ENCODE measurements at places on chromosomes 7 and 10.
A peak's percentile ranks its signal among the peaks of the same experiment; 100 is the strongest.

DNA sequence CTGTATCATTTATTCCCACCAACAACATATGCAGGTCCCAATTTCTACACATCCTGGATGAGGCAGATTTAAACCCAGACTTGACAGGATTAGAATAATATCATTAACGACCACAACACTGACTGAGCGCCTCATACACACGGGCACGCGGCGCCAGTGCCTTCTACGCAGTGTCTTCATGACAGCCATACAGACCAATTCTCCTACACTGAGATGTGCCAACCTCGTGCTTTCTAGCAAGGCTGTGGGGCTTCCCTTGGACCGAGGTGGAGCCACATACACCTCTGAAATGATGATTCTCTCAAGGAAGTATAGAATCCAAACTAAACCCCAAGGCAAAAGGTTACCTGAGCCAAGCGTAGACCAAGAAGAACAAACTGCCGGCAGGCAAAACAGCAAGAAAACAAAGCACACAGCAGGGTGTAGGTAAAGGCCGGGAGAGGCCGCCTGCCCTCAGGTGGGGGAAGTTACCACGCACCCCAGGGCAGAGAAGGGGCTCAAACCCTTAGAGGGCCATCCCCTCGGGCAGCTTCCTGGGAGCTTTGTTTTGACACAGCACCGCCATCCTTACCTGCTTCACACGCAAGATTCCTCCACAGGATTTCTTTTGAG lies 75.8 kb downstream of the DLG5 start:
- DNase-seq: no peak

GRCh38 chr10:32256613-32257437 lies 90.1 kb downstream of the EPC1 start:
- DNase-seq: peak; percentile 81

DNA sequence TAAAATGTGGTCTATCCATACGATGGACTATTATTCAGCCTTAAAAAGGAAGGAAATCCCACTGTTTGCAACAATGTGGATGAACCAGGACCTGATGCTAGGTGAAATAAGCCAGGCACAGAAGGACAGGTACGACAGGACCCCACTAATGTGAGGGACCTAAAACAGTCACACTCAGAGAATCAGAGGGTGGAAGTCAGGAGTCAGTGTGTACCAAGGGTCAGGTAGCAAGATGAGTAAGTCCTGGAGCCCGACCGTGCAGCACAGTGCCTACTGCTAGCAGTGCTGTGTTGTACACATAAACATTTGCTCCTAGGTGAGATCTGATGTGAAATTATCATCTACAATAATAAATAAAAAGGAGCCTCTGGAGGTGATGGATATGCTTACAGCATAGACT lies 322.3 kb downstream of the GLRX3 start:
- DNase-seq: no peak

- DNase-seq: no peak
Observed at GRCh38 chr7:44766416-44766801, 17.8 kb downstream of the ZMIZ2 start.

GRCh38 chr10:128741680-128742079 lies 615.5 kb upstream of the MKI67 start:
- no peak for DNase-seq

GRCh38 chr10:96074776-96075175 lies 31.4 kb downstream of the CCNJ start:
- DNase-seq: no peak

DNA sequence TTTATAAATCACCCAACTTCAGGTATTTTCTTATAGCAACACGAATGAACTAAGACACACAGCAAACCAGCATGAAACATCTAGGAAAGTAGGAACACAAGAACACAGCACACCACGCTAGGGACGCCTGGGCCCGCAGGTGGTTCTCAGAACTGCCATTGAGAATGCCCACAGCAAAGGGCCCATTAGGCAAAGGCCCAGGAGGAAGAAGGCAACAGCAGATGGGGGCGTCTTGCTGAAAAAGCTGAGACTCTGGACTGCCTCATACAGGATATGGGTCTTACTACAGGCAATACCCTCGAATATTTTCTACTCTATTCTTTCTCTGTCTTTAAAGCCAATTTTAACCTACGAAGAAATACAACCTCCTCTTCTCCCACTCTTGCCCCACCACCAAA lies 77.3 kb downstream of the PARD3 start:
- DNase-seq: no peak

- DNase-seq: peak; percentile 49
Observed at GRCh38 chr10:71337219-71337701, 18.2 kb downstream of the SLC29A3 start.

DNA sequence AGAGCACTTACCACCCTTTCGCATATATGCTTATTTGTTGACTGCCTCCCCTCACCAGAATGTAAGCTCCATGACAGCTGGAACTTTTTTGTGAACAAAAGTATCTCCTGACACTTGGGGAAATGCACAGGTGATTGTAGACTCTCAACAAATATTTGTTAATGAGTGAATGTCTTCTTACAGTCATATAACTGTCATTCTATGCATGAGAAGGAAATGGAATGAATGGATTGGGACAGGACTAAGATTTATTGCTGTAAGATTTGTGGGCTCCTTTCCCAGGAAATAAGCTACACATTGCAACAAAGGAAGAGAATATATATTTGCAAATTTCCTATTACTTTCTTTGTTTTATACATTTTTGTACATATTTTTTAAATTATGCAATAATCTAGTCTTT lies 48.5 kb downstream of the FEZF1 start:
- DNase-seq: no peak

- peak; percentile 45 for DNase-seq
Observed at GRCh38 chr10:72080042-72080975, 8.0 kb downstream of the SPOCK2 start.

GRCh38 chr10:126110489-126111180 lies 214.3 kb downstream of the FANK1 start:
- no peak for DNase-seq

DNA sequence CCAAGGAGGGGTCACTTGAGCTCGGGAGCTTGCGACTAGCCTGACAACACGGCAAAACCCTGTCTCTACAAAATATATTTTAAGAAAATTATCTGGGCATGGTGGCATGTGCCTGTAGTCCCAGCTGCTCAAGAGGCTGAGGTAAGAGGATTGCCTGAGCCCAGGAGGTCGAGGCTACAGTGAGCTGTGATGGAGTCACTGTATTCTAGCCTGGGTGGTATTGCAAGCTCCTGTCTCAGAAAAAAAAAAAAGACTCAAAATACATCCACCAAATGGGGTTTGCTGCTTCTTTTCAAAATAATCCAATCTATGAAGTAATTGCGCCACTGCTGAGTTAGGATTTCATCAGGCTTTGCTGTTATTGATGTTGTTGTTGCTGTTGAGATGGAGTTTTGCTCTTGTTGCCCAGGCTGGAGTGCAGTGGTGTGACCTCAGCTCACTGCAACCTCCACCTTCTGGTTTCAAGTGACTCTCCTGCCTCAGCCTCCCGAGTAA lies 11.1 kb upstream of the VIM start:
- no peak for DNase-seq

- no peak for DNase-seq
Observed at GRCh38 chr10:86226781-86227201, 139.8 kb downstream of the GRID1 start.

DNA sequence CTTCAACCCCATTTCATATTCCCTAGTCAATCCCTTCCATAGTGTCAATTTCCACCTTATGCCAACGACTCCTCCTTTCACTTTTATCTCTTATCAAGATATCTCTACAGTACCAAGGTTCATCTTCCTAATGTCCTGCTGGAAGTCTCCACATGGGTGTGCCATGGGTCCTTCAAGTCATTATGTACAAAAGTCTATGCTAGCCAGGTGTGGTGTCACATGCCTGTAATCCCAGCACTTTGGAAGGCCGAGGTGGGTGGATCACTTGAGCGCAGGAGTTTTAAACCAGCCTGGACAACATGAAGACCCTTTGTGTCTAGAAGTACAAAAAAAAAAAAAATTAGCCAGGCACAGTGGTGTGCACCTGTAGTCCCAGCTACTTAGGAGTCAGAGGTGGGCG lies 47.6 kb downstream of the PRTFDC1 start:
- DNase-seq: no peak

GRCh38 chr7:43646603-43647338 lies 63.9 kb downstream of the STK17A start:
- DNase-seq: no peak

DNA sequence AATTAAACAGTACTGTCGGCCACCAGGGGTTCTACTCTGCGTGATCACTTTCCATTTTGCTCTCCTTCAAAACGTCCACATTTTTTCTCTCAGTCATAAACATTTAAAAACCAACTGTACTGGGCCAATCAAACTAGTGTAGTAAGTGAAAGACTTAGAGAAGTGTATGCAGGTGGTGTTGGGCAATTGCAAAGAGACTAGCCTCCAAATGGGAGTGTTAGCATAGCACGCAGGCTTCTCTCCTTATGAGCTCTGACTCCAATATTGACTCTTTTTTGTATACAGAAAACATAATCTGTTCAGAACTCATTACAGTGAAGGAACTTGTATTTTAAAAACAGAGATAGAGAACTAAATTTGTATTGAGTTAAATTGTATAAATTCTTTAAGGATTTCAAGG lies 150.6 kb downstream of the SDK1 start:
- DNase-seq: no peak

GRCh38 chr7:80039251-80039884 lies 95.3 kb upstream of the GNAI1 start:
- DNase-seq: no peak

- DNase-seq: no peak
Observed at GRCh38 chr10:43027331-43027955, 49.4 kb upstream of the RET start.

- DNase-seq: no peak
Observed at GRCh38 chr7:35691827-35692307, 3.1 kb downstream of the HERPUD2 start.

DNA sequence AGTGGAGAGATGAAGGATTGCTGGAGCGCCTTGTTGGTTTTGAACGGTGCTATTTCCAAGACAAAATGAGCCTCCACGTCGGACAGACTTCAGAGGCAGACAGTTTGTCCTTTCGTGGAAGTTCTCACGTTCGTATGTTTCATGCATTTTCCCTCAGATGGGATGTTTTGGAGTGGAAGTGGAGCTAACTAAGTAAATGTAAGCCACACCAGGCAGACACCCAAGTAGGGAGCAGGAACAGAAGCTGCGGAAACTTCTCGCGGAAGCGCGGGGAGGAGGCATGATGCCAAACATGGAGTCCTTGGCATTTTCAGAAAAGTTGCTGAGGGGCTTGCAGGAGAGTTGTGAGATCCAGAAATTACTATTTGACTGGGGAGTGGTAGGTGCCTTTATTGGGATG lies 145.6 kb upstream of the PRR15 start:
- DNase-seq: no peak

- DNase-seq: peak; percentile 13
Observed at GRCh38 chr7:149718730-149719049, 54.7 kb downstream of the ZNF467 start.

DNA sequence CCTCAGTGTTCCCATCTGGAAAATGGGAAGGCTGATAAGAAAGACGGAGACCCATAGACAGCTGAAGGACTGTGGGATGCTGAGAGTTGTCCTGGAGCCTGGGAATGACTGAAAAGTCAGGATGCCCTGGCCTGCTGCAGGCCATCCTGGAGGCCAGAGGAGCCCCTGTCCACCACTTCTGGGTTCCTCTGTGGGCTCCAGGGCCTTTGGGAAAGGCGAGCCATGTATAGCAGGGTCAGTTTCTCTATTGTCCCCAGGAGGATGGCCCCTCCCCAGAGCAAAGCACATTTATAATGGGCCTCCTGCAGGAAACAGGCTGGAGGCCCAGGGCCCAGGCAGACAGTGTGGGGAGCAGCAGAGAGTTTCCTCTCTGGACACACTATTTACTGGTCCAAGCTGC lies 471.4 kb upstream of the MGMT start:
- DNase-seq: no peak

DNA sequence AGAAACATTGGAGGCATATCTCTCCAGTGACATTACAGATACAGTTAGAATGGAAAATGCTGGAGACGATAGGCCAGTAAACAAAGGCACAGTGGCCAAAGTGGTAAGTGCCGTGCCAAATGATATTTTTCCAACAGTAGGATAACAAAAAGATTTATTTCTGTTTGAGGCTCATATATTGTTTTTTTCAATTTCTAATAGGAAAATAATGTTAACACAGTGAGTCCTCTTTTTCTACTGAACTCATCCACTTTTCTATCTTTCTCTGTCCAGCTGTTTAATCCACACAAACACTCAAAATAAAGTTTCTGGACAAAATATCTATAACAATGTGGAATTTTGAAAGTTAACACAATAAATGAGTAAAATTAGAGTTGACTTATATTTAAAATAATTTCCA lies 201.3 kb downstream of the SEMA3E start:
- no peak for DNase-seq

GRCh38 chr7:9250876-9251275 lies 817.5 kb downstream of the NXPH1 start:
- DNase-seq: no peak

DNA sequence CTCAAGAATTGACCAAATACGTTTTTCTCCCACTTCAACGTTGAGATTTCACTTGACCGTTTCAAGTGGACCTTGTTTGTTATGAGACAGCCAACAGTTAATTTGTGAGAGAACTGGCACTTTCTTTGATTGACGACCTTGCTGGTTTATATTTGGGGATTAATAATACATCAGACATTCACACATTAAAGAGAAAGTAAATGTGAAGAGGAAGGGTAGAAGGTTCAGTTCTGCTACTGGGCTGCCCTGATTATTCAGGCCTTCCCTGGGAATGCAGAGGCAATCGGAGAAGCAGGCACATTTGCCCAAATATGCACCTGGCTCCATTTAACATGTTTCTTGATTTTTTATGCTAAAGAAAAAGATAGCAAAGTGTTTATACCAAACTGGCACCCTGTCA lies 114.1 kb downstream of the POU6F2 start:
- DNase-seq: no peak

- no peak for DNase-seq
Observed at GRCh38 chr7:73463260-73463659, 29.7 kb downstream of the FZD9 start.

GRCh38 chr7:5635461-5636445 lies 145.7 kb downstream of the RNF216 start:
- DNase-seq: no peak

- no peak for DNase-seq
Observed at GRCh38 chr10:84783386-84783785, 455.0 kb downstream of the CCSER2 start.

- no peak for DNase-seq
Observed at GRCh38 chr7:66925255-66925654, 4.2 kb downstream of the TMEM248 start.

DNA sequence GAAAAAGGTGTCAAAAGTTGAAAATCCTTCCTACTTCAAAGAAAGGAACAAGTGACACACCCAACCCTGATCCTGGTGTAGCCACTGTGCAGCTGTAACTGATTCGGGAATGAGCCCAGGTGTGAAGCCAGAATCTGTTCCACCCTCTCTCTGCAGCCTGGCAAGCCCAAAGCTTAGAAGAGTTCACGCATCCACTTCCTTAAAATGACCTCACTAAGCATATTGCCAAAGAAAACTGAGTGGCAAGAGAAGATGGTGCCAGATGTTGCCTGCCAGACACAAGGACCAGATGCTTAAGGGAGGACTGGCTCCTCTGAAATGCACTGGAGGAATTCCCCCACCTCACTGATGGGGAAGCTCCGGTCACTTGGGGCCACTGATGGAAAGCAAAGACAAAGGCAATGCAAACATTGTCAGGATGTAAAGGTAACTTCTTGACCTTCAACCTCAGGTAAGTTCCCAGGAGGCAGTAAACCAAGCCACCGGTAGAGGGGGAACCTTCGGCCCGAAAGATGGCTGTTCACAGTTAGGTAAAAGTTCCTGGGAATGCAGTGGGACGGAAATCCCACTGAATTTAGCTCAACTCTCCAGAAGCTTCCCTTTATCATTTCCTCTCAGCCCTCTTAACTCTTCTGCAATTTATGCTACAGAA lies 554.9 kb downstream of the KCNMA1 start:
- DNase-seq: peak; percentile 79
